D721Med (cell line): ENCODE measurements at places on chromosomes 2 and 18.

DNA sequence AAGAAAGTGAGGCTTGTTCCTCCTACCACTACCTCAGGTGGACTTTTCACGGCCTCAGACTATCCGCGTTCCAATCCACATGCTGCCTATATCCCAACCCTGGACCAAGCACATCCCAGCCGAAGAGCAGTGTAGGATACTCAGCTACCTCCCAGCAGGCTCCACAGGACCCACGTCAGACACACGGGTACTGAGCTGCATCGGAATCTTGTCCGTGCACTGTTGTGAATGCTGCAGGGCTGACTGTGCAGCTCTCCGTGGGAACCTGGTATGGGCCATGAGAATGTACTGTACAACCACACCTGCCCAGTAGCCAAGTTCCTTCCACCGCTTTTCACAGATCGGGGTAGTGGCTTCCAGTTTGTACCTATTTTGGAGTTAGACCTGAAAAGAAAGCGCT lies 22.3 kb downstream of the IL37 start:
- no peak for DNase-seq

GRCh38 chr2:39377226-39377939 lies 59.7 kb downstream of the MAP4K3 start:
- no peak for DNase-seq

- DNase-seq = no peak
These were observed 21.1 kb downstream of the RHOB start for GRCh38 chr2:20467789-20468548.

GRCh38 chr2:126855606-126856005 lies 43.1 kb upstream of the TEX51 start:
- DNase-seq = no peak

DNA sequence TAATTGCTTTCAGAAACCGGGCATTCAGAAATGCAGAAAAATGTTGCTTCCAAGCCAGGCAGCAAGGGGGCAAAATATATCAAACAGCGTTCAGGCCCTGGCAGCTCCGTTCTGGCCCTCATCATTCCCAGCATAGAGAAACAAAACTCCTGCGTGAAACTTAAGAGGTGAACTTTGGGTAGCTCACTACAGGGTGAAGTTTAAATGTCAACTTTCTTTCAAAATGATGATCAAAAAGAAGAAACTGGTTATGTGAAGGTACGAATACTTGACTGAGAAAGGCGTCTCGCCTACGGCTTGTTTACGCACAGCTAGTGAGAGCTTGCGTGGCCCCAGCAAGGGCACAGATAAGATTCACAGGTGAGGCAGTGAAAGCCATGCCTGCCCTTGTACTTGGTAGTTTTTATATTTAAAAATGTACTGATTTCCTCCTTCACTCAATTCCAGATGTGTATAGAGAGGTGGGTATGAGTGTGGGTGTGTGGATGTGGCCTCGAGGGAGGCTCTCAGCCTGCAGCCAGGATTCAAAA lies 127.5 kb downstream of the NFATC1 start:
- DNase-seq = no peak

DNA sequence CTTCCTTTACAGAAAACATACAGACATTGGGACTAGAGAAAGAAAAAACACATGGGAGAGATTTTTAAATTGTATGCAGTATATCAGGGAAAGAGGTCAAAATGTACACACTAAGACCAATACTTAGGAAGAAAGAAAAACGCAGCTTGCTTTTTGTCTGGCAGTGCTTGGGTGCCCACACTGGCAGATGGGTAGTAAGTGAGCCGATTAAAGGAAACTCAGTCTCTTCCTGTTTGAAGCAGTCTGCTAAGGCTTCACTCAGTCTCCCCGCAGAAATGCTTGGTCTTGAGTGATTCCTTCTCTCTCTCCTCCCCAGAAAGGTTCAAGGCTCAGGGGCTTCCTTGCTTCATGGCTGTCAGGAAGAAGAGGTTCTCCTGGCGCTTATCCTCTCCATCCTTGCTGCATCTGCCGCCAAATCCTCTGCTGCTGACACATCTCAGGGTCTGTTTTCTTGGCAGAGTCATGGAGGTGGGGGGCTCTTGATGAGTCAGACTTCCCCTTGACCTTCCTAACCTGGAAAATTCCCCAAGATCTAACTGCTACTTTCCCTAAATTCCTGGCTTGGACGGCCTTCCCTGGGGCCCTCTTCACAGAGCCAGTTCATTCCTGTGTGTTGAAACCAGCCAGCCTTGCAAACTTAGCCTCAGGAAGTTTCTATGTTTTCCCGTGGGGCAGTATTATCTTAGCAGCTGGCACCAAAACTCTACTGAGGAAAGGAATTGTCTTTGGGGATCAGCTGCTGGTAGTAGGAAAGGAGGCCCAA lies 10.5 kb upstream of the TMSB10 start:
- no peak for DNase-seq

- DNase-seq = no peak
These were observed 445 bp downstream of the MEX3C start for GRCh38 chr18:51196811-51197660.

GRCh38 chr2:231655488-231655887 lies 52.8 kb upstream of the PTMA start:
- no peak for DNase-seq

- no peak for DNase-seq
These were observed 115.5 kb upstream of the KLHL14 start for GRCh38 chr18:32888306-32888705.
